ENCODE measurements at places on chromosomes 2 and 18. TPM values are rescaled to one million over a fixed set of nuclear protein-coding genes. Genes with fewer than 3 reads are reported as not detected.

Gene GALR1
- not detected for total RNA-seq

Gene ZSWIM2
- total RNA-seq: not detected

Gene C2orf78
- total RNA-seq: not detected

Gene CYP27C1
- total RNA-seq: not detected

Gene SCTR
- total RNA-seq: not detected

Gene LGALSL
- total RNA-seq: 2.3 TPM

Gene TGFA
- 0.12 TPM for total RNA-seq

Gene LRRC30
- total RNA-seq: not detected

Gene ITGB6
- total RNA-seq: not detected

Gene FARP2
- total RNA-seq: 45.3 TPM

Gene ST6GAL2
- total RNA-seq: not detected

Gene REG1B
- total RNA-seq: not detected

Gene SLC4A5
- 0.97 TPM for total RNA-seq

Gene EFR3B
- 0.77 TPM for total RNA-seq

Gene RAB10
- total RNA-seq: 104 TPM

Gene DLX2
- total RNA-seq: not detected

Gene IL1RL2
- 0.21 TPM for total RNA-seq

- no peak for DNase-seq
- H3K4me3 ChIP-seq: no peak overlapping the region
- H3K27me3 ChIP-seq: no peaks in the 10 kb centered on the region
Measured at GRCh38 chr2:107380912-107381311, 445.8 kb upstream of the RGPD4 start.

DNA sequence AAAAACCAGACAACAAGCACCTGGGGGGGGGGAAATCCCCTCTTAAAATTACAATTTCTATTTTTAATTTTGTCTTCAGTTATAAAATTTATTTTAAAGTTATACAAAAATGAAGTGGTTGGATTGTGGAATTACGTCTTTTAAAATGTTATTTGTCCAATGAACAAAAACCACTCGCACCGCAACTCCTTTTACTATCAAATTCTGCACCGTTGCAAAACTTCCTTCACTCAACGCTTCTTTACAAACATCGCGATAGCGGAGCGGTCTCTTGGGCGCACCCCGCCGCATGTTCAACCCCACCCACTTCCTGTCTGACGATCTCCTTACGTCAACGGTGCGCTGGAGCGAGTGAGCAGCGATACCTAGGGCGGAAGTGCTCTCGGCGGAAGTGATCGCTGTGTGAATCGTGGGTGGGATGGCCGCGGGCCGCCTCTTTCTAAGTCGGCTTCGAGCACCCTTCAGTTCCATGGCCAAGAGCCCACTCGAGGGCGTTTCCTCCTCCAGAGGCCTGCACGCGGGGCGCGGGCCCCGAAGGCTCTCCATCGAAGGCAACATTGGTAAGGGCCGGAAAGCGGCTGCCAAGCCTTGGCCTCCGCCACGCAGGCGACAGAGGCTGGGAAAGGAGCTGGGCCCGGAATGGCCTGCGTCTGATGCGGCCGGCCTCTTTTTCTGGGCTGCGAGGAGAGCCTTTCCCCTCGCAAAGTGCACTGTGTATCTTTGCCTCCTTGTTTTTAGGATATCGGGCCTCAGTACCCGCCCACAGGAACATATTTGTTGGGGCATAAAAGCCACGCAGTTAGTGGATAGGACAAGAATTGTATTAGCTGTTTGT lies at the start of gene DGUOK:
TSS of gene DGUOK (plus strand) at position 388 of the 835 bp plus-strand sequence. CDS start at position 419, 31 bp downstream.
- H3K27ac ChIP-seq: peak within 1 kb of the TSS; percentile 98
- peak within 1 kb of the TSS; percentile 95 for H3K4me3 ChIP-seq
- no peaks in the 10 kb centered on the region for H3K36me3 ChIP-seq
- peaks cover 13% of the 10 kb centered on the region for H3K4me1 ChIP-seq
- DNase-seq: peak; percentile 98

DNA sequence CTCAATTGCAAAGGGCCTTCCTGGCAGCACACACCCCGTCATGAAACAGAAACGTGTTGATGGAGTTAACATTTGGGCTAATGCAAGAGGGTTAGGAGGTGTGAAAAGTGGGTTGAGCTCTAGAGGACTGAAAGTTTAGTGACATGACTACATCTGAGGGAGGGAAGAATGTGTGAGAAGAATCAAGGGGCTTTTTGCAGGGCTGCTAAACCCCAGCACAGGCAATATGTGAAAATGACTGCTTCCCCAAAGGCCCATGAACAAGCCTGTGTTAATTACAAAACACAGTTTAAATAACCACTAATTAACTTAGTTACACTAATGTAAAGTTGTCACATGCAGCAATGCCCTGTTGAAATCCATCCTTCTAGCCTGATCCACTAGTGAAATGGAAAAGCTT lies 63.4 kb upstream of the PEX13 start:
- no peaks in the 10 kb centered on the region for H3K27me3 ChIP-seq
- DNase-seq: no peak
- peaks cover 2% of the 10 kb centered on the region for H3K36me3 ChIP-seq
- H3K4me1 ChIP-seq: peaks cover 19% of the 10 kb centered on the region

- DNase-seq: no peak
- no peaks in the 10 kb centered on the region for H3K36me3 ChIP-seq
- H3K4me3 ChIP-seq: no peak overlapping the region
- no peaks in the 10 kb centered on the region for H3K4me1 ChIP-seq
- no peaks in the 10 kb centered on the region for H3K27me3 ChIP-seq
Measured at GRCh38 chr2:69789175-69789721, 40.2 kb upstream of the GMCL1 start.

DNA sequence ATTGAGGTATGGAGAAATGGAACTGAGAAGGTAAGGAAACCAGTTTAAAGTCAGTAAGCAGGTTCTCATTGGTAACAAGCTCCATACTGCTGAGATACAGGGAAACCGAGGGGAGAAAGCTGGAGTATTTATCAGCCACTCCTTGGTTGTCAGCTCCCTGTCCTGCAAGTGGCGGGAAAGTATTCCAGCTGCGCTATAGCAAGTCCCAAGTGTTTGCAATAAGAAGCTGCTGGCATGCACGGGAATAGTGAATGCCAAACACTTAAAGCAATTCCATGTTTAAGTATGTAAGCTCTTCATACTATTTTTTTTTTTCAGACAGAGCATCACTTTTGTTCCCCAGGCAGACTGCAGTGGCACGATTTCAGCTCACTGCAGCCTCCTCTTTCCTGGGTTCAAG lies 1601.1 kb downstream of the SUCLG1 start:
- H3K4me3 ChIP-seq: no peak overlapping the region
- no peak overlapping the region for H3K27ac ChIP-seq
- no peaks in the 10 kb centered on the region for H3K27me3 ChIP-seq
- H3K36me3 ChIP-seq: no peaks in the 10 kb centered on the region
- no peak for DNase-seq

- H3K36me3 ChIP-seq: no peaks in the 10 kb centered on the region
- no peak for DNase-seq
- no peak overlapping the region for H3K27ac ChIP-seq
- H3K4me3 ChIP-seq: no peak overlapping the region
- H3K4me1 ChIP-seq: no peaks in the 10 kb centered on the region
Measured at GRCh38 chr2:149049142-149049541, 10.6 kb downstream of the LYPD6B start.

- peak overlapping the region; percentile 15 for H3K4me3 ChIP-seq
- peak; percentile 56 for DNase-seq
- H3K4me1 ChIP-seq: peaks cover 45% of the 10 kb centered on the region
- no peaks in the 10 kb centered on the region for H3K27me3 ChIP-seq
- H3K36me3 ChIP-seq: no peaks in the 10 kb centered on the region
Measured at GRCh38 chr2:201415149-201415548, 36.1 kb downstream of the TRAK2 start.

GRCh38 chr18:50268022-50268747 lies 1.9 kb upstream of the CFAP53 start:
- peak; percentile 77 for DNase-seq
- H3K27me3 ChIP-seq: peaks cover 6% of the 10 kb centered on the region
- peaks cover 10% of the 10 kb centered on the region for H3K4me1 ChIP-seq
- H3K27ac ChIP-seq: peak overlapping the region; percentile 42
- peak overlapping the region; percentile 37 for H3K4me3 ChIP-seq
- H3K36me3 ChIP-seq: peaks cover 25% of the 10 kb centered on the region

DNA sequence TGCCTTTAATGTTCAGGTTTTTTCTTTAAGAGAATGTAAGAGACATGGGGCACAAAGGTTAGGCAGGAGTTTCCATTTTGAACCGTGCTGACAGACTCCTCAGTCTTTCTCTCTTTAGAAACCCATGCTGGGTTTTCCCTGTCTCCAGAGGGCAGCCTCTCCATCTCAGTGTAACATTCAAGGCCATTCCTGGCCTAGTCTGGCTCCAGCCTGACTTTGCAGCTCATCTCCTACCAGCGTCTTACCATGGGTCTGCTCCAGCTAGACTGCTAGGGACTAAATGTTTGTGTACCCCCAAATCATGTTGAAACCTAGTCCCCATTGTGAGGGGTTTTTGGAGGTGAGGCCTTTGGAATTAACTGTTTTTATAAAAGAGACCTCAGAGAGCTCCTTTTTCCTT lies 9.8 kb upstream of the CLIP4 start:
- H3K4me3 ChIP-seq: no peak overlapping the region
- H3K27me3 ChIP-seq: no peaks in the 10 kb centered on the region
- H3K4me1 ChIP-seq: no peaks in the 10 kb centered on the region
- H3K27ac ChIP-seq: no peak overlapping the region
- no peak for DNase-seq
- H3K36me3 ChIP-seq: no peaks in the 10 kb centered on the region
